Umbilical cord (tissue), 2 donors: ENCODE measurements at places on chromosomes 2 and 18. TPM values are rescaled to one million over a fixed set of nuclear protein-coding genes. Genes with fewer than 3 reads are reported as not detected.

Gene OSR1
- total RNA-seq: 8.9 TPM

Gene CAPN14
- total RNA-seq: 0.96 TPM

Gene SCN2A
- total RNA-seq: 10.1 TPM

Gene POTEE
- 0.72 TPM for total RNA-seq

DNA sequence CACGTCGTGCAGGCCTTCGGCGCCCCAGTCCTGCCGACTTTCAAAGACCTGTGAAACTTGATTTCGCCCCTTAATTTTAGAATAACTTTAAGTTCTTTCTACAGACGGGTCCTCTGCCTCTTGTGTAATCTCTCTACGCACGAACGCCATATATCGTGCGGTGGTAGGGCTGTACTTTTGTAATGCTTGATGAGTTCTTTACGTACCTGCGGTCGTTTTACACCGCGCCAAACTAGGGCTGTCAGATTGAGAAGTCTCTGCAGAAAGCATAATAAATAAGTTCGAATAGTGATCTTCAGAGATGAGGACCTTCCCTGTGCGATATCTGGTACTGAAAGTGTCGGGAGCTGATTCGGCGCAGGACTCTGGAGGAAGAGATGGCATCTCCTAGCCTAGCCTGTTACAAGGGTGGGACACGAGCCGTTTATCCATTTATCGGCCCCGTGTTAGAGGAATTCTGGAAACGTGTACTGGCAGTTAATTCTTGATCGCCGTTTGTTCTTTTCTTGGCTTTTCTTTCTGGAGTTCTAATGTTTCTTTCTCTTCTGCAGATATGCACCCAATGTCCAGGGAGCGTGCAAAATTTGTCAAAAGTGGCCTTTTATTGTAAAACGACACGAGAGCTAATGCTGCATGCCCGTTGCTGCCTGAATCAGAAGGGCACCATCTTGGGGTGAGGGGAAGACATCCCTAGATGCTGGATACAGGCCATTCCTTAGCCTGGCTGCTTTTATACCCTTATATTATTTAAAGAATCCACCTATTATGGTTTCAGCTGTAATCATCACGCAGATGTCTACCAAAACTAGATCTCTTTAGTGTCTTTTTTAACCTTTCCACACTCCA lies 781 bp upstream of the SLC5A6 start:
- no peak for DNase-seq
